ENCODE measurements at places on chromosomes 3 and 15.

GRCh38 chr3:14869917-14870782 is 51.4 kb downstream of the FGD5 start:
- DNase-seq: no peak

DNA sequence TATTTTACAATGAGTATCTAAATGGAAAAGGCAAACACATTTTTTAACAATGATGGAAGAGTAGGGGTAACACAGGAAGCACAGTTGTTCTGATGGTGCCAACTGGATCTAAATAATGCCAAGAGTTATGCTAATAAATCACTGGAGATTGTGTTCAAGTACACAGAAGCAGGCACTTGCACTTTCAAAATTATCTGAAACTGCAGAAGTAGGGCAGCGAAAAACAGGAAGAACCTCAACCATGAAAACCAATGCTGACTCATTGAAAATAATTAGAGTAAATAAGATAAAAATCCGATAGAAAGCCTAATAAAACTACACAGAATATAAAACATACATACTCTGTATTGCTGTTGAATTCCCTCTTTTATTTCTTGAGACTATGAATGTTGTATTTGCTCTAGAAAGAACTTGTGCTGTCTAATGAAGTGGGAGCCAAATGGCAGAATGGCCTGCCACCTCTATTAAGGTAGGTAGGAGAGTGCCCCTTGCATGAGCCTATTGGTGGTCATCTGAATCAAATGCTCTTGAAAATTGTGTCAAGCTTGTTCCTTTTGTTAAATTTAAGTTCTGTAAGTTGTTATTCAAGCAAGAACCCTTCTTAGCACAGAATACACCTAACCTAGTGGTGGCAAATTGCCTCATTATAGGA is 93.7 kb downstream of the ABI3BP start:
- DNase-seq: no peak

- no peak for DNase-seq
Observed at GRCh38 chr3:139934613-139935015, 371 bp upstream of the CLSTN2 start.

GRCh38 chr3:188469228-188469885 is 315.4 kb downstream of the LPP start:
- no peak for DNase-seq

GRCh38 chr3:111739311-111739911 is 119.7 kb upstream of the PHLDB2 start:
- no peak for DNase-seq

- no peak for DNase-seq
Observed at GRCh38 chr3:132641837-132642538, 17.6 kb downstream of the ACAD11 start.

GRCh38 chr15:99248000-99248715 is 1.2 kb downstream of the TTC23 start:
- no peak for DNase-seq

GRCh38 chr3:14452740-14453710 is 50.6 kb downstream of the SLC6A6 start:
- no peak for DNase-seq

GRCh38 chr15:96347181-96348111 is 16.9 kb downstream of the NR2F2 start:
- no peak for DNase-seq

DNA sequence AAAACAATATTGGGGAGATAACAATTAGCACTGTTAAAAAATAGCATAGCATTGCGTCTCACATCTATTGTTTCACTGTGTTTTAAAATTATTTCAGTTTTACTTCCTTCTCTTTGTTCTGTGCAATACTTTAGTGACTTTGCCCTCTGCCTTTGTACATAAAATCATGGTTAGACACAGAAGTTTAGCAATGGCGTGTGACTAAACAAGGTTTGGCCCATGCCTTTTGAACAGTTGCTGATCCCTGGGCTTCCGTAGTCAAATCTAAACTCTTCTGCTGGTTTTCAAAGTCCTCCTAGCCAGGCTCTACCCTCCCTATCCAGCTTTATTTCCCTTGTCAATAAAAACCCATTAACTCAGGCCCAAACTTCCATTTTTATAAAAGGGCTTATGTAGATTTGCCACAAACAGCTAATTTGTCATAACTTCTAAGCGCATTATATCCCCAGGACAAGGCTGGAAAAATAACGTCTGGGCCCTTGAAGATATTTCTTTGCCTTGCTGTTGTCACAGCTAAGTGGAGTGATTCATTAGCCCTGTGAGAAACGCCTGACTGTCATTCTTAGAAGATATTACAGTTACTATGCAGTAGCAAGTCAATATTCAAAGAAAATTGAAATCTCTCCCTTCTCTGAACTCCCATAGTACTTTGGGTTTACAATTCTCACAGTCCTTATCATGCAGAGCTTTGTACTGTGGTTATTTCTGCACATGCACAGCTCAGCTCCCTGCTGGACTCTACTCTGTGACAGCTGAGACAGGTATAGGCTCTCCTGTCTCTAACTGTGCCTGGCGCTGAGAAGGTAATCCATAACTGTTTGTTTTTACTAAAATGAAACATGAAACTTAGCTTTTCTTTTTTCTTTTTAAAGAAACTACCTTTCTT is 123.4 kb upstream of the SLC24A5 start:
- DNase-seq: no peak

DNA sequence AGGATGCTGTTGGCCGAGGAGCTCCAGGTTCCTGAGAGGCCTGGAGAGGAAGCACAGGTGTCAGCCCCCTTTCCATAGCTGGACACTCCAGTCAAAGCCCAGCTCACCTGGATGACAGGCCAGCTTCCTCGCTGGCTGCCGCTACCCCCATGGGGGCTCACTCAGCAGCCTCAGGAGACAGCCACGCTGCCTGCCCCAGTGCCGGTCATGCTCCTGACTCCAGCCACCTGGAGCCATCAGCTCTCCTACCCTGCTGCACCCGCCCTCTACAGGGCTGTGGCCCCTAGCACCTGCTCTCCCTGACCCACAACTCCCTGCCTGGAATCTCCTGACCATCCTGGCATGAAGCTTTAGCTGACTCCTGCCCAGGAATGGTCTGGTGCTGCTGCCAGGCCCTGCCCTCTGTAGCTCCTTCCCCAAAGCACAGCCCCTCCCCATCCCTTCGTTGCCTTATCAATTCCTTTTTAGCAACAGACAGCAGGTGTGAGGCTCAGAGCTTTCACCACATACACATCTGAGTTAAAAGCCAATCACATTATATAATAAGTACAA is 94.2 kb downstream of the NUP210 start:
- DNase-seq: no peak

- no peak for DNase-seq
Observed at GRCh38 chr3:61848885-61849284, 287.5 kb downstream of the PTPRG start.

DNA sequence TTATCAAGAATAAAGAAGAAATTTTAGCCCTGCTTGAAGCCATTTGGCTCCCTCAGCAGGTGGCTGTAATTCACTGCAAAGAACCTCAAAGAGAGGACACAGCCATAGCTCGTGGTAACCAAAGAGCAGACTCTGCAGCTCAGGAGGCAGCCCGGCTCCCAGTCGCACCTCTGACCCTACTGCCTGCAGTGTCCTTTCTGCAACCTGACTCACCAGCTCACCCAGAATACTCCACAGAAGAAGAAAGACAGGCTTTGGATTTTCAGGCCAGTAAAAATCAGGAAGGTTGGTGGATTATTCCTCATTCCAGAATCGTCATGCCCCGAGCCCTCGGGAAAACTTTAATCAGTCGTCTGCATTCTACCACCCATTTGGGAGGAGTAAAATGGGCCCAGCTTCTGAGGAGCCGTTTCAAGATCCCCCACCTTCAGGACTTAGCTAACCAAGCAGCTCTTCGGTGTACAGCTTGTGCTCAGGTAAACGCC is 38.6 kb downstream of the ZBTB11 start:
- DNase-seq: no peak

- no peak for DNase-seq
Observed at GRCh38 chr15:91126080-91126479, 26.0 kb downstream of the SV2B start.

DNA sequence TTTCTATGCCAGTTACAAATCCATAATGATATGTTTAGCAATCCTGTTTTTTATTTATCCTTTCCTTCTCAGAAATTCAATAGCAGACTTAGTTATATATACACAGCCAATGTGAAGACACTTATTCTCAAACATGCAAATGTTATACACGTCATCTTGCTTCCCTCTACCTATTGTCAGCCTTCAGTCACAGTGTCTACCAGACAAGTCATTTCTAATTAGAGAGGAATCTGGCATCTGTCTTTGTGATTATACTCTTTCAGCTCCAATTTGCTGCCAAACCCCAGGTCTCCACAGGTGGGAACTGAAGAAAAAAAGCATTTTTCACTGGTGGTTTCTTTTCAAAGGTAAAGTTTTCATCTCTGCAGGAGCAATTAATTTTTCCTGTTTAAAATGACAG is 793.1 kb downstream of the AGBL1 start:
- no peak for DNase-seq

GRCh38 chr3:111811811-111812210 is 47.3 kb upstream of the PHLDB2 start:
- DNase-seq: no peak

All from activated naive CD4-positive, alpha-beta T cell (primary cell).